ENCODE measurements at places on chromosomes 6 and 20.

DNA sequence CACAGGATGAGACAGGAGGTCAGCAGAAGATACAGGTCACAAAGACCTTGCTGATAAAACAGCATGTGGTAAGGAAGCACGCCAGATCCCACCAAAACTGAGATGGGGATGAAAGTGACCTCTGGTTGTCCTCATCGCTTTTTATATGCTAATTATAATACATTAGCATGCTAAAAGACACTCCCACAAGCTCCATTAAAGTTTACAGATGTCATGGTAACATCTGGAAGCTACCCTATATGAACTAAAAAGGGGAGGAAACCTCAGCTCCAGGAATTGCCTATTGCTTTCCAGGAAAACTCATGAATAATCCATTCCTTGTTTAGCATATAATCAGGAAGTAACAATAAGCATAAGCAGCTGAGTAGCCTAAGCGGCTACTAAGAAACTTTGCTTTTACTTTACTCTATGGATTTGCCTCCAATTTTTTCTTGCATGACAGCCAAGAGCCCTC is 8.4 kb upstream of the RIN2 start:
- no peak overlapping the region for H3K27ac ChIP-seq
- peak; percentile 72 for DNase-seq
- H3K4me3 ChIP-seq: no peak overlapping the region
- H3K4me1 ChIP-seq: peaks cover 20% of the 10 kb centered on the region
- no peaks in the 10 kb centered on the region for H3K27me3 ChIP-seq
- H3K36me3 ChIP-seq: no peaks in the 10 kb centered on the region

- no peaks in the 10 kb centered on the region for H3K4me1 ChIP-seq
- no peaks in the 10 kb centered on the region for H3K27me3 ChIP-seq
- H3K27ac ChIP-seq: no peak overlapping the region
- H3K4me3 ChIP-seq: no peak overlapping the region
- no peaks in the 10 kb centered on the region for H3K36me3 ChIP-seq
Measured at GRCh38 chr6:96007663-96008062, 8.1 kb upstream of the FUT9 start.

DNA sequence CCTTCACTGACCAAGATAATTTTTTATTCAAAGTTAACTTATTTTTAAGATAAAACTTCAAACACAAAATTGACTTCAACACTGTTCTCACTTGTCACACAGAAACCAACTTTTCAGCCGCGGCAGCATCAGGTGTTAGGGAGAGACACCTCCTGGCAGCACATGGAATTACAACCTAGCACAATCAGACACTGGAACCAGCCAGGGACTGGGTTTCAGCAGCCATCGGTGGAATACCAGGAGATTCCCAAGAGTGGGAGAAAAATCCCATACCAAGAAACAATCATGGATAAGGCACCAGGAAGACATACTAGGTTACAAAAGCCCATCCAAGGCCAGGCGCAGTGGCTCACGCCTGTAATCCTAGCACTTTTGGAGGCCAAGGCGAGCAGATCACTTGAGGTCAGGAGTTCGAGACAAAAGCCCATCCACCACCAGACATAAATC is 70.0 kb downstream of the SNX5 start:
- H3K4me1 ChIP-seq: peaks cover 33% of the 10 kb centered on the region
- no peak overlapping the region for H3K4me3 ChIP-seq
- H3K27ac ChIP-seq: no peak overlapping the region

GRCh38 chr6:20605061-20605460 is 70.8 kb downstream of the CDKAL1 start:
- H3K4me1 ChIP-seq: no peaks in the 10 kb centered on the region
- no peak for DNase-seq
- H3K27ac ChIP-seq: no peak overlapping the region
- no peak overlapping the region for H3K4me3 ChIP-seq
- no peaks in the 10 kb centered on the region for H3K36me3 ChIP-seq

DNA sequence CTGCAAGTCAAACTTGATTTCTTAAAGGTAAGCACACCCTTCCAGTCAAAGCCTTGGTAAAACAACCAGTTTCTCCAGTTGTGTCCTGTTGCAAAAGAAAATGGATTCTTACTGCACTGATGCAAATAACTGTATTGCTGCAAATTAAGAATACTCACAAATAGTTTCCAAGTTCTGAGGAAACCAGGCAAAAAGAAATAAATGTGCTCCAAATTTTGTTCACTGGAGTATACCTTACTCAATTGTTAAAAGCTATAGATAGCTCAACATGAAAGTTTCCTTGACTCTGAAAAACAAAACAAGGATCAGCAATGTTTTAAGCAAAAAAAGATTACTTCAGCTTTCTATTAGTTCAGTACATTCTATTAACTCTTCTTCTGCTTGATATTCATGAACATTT is 75.2 kb downstream of the SLC16A10 start:
- no peaks in the 10 kb centered on the region for H3K4me1 ChIP-seq
- H3K36me3 ChIP-seq: no peaks in the 10 kb centered on the region
- H3K27me3 ChIP-seq: no peaks in the 10 kb centered on the region
- DNase-seq: no peak
- no peak overlapping the region for H3K4me3 ChIP-seq
- no peak overlapping the region for H3K27ac ChIP-seq
